ENCODE measurements at places on chromosomes 1 and 21. TPM values are rescaled to one million over a fixed set of nuclear protein-coding genes. Genes with fewer than 3 reads are reported as not detected.

DNA sequence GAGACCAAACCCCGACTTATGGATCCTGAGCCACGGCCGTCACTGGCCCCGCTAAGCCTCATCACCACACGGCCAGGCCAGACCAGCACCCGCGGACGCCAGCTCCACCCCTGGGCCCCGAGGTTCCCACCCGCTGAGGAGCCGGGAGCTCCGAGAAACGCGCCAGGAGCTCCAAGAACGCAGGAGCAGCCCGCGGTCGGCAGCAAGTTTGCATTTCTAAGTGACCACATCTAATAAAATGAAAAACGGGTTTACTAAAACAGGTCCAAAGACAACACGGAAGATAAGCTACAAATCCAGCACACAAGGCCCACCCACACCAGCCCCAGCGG lies 8.1 kb upstream of the C1QTNF12 start:
- DNase-seq: no peak

GRCh38 chr21:16900685-16901084 lies 612.2 kb upstream of the CXADR start:
- no peak for DNase-seq

DNA sequence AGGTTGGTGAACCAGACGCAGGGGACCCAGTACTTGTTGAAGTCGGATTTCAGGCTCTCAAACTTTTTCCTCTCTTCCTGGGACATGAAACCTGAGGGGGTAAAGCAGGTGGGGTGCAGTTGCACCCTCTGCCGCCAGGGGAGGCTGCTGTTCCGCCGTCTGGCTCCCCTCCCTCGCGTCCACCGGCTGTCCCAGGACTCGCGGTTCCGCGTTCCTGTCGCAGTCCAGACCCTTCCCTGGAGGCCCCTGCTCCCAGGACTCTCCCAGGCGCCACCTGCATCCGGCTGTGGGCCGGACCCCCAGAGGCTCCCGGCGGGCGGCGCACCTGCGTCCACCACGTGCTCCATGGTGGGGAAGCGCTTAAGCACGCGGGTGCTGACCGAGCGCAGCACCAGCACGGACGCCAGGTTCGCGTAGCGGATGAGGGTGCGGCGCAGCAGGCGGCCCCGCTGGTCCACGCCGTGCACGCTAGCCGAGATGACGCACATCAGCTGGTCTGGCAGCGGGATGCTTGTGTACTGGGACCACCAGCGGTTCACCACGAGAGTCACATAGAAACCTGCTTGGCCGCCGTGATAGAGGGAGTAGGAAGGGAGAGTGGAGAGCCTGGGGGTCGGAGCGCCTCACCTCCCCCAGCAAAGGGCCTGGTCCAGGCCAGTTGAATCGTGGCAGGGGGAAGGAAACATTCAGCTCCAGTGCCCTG lies 1.7 kb downstream of the BEST4 start:
- DNase-seq: peak; percentile 90

Gene OR2L13
- total RNA-seq: not detected

DNA sequence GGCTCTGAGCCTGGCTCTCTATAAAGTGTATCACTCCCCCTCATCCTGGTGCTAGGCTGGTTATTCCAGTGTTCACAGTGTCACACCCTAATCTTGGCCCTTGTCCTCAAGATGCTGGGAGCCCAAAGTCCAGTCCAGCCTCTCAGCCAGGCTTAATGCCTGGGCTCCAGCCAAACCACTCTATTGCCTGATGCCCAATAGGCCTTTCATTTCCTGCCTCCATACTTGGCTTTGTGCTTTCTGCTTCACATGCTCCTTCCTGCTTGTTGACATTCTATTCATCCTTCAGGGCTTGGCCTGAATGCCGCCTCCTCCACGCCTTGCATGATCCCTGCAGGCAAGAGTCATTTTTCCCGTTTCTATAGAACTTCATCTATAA lies 1.7 kb downstream of the KLHDC8A start:
- peak; percentile 84 for DNase-seq

- DNase-seq: peak; percentile 64
Observed at GRCh38 chr1:41683681-41684500, 199.4 kb upstream of the EDN2 start.

Gene PLXNA2
- total RNA-seq: 62.7 TPM

- DNase-seq: no peak
Observed at GRCh38 chr21:41680444-41681347, 86.2 kb downstream of the RIPK4 start.

DNA sequence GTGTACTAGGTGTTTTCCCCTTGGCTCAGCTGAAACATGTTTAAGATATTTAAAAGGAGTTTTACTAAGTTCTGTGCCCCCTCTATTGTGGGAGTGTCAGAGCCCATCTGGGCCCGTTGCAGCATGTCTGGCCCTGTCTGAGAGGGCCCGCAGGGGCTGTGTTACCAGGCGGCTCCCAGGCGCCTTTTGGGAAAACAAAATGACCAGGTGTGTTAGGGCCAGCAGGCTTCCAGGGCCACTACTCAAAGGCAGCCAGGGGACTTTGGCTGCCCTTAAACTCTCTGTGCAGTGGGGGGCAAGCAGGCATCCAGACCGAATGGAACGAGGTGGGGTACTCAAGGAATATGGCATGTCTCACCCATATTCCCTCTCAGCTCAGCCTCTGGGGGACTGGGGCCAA lies 111.7 kb downstream of the KCNN3 start:
- no peak for DNase-seq

Gene XCL1
- not detected for total RNA-seq

DNA sequence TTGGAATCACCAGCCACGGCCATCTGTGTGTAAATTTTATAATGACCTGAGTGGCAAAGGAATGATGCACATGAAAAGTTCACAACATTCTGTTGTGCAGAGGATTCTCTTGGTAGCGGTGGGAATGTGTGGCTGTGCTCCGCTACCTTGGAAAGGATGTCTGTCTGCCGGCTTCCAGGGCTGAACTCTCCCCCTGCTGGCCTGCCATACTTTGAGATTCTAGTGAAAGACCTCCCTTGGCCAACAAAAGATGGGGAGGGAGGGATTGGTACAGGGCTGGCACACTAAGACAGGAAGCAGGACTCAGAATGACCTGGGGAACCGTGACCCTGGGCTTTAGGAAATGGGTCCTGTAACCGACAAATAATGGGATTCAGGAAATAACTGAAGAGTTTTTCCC lies 194.5 kb upstream of the PLD5 start:
- DNase-seq: no peak

DNA sequence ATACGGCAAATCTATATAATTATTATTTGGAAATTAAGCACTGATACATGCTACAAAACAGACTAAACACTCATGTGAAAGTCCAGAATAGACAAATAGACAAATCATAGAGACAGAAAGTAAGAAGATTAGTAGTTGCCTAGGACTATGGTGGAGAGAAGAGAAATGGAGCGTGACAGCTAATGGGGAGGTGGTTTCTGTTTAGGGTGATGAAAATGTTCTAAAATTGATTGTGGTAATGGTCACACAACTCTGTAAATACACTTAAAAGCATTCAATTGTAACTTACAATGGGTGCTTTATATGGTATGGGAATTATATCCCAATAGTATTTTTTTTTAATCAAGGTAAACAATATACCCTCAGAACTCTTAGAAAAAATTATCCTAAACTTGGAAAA lies 20.4 kb upstream of the ITLN2 start:
- no peak for DNase-seq

- DNase-seq: no peak
Observed at GRCh38 chr1:89573410-89573809, 48.8 kb downstream of the LRRC8B start.

GRCh38 chr1:228408041-228408868 lies 1.6 kb upstream of the TRIM11 start:
- DNase-seq: no peak

DNA sequence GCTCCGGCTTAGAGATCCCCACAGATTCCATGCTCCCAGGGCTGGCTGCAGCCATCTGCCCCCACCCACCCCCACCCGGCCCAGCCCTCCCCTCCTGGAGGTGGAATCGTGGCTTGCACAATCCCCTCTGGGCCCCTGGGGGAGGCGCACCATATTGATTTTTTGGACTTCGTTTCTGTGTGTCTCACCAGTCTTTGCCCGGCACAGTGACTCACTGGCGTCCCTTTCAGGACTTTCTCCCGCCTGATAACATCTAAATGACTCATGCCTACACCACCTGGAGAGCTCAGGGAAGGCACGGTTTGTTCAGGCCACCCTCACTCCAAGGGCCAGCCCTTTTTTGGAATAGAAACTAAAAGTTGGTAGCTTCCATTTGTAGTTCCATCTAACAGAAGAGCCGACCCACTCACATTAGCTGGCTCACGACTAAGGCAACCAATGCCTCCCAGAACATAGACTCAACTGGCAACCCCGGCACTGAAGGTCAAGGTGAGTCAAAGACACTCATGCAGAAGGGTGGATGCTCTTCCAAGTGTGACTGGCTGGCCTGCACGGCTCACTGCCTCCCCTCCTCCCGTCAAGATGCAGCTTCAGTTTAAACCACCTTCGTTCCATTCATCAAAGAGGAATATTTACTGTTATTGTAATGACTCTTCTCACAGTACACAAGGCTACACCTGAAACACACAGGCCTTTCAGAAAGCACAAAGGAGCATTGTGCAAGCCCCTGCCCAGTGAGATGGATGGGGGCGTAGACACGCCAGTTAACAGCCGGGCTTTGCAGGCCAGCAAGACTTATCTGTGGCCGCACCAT lies 18.1 kb upstream of the ETS2 start:
- DNase-seq: peak; percentile 90

Gene URB2
- total RNA-seq: 10.3 TPM

DNA sequence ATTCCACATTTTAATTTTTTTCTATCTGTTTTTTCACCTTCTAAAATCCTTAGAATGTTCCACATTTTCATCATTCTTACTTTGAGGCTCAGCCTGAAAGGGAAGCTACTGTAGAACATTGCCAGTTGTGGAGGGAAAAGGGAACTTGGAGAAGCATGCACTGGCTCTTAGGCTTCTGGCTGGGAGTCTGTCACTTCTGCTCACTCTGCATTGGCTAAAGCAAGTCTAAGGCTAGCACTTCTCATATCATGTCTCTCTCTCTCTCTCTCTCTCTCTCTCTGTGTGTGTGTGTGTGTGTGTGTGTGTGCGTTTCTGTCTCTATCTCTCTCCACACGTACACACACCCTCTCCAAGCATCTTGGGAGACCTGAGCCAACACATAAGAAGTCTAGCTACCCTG lies 49.6 kb upstream of the ADAR start:
- DNase-seq: no peak

Gene SAMD11
- 1.9 TPM for total RNA-seq

GRCh38 chr1:229059671-229060539 lies 211.0 kb upstream of the RAB4A start:
- no peak for DNase-seq

DNA sequence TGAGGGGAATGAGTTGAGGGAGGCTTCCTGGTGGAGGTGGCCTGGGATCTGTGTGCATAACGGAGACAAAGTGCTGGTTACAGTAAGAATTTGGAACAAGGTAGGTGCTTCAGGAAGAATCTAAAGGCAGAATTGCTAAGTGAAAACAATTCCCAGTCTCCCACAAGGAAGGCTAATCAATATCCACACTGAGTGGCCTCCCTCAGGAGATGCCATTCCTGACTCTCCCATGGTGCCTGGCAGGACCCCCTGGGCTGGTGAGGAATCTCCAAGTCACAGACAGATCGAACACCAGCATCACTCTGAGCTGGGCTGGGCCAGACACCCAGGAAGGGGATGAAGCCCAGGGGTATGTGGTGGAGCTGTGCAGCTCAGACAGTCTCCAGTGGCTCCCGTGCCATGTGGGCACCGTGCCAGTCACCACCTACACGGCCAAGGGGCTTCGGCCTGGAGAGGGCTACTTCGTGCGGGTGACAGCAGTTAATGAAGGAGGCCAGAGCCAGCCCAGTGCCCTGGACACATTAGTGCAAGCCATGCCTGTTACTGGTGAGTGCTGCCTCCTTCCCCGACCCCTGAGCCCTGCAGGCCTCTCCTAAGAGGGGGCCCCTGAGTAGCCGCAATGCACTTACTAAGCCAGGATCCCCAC lies 30.7 kb downstream of the IGFN1 start:
- DNase-seq: no peak

Gene FCRL1
- total RNA-seq: not detected

Gene ETV3
- 25.8 TPM for total RNA-seq

Gene DUSP10
- total RNA-seq: 11.6 TPM

Gene PPIAL4G
- total RNA-seq: not detected
